MCF 10A (cell line): ENCODE measurements at places on chromosomes 7 and 10. TPM values are rescaled to one million over a fixed set of nuclear protein-coding genes. Genes with fewer than 3 reads are reported as not detected.

WNT2 gene
- total RNA-seq, result not detected in 2 replicates

HELLS gene
- 12.1 and 31.4 TPM in 2 replicates for total RNA-seq

ACSL5 gene
- total RNA-seq, result 0.12 and 0.68 TPM in 2 replicates

MRC1 gene
- 0.05 TPM in 1 of 2 replicates, not detected in the other for total RNA-seq

TMEM236 gene
- total RNA-seq, result 0.09 and 0.37 TPM in 2 replicates

GRIFIN gene
- total RNA-seq, result not detected in 2 replicates

PAX4 gene
- not detected in 2 replicates for total RNA-seq

AKR1C8 gene
- total RNA-seq, result 0.27 TPM in 1 of 2 replicates, not detected in the other

EEPD1 gene
- 0.37 and 0.70 TPM in 2 replicates for total RNA-seq

ZNF12 gene
- 22.1 and 22.4 TPM in 2 replicates for total RNA-seq

LBX1 gene
- not detected in 2 replicates for total RNA-seq

CHST3 gene
- total RNA-seq, result 28.7 and 29.3 TPM in 2 replicates

PLCE1 gene
- total RNA-seq, result 0.22 and 0.23 TPM in 2 replicates

GRCh38 chr7:35722054-35722849 is 27.3 kb upstream of the HERPUD2 start:
- H3K4me3 ChIP-seq, result no peak overlapping the region
- peaks cover 11% of the 10 kb centered on the region for H3K27me3 ChIP-seq
- H3K36me3 ChIP-seq, result no peaks in the 10 kb centered on the region
- no peak for DNase-seq
- no peak overlapping the region for H3K27ac ChIP-seq
- H3K4me1 ChIP-seq, result no peaks in the 10 kb centered on the region

GRCh38 chr7:1073142-1073977 is 14.6 kb upstream of the GPER1 start:
- no peak for DNase-seq
- H3K4me3 ChIP-seq, result no peak overlapping the region
- H3K4me1 ChIP-seq, result peaks cover 6% of the 10 kb centered on the region
- no peaks in the 10 kb centered on the region for H3K27me3 ChIP-seq
- H3K27ac ChIP-seq, result no peak overlapping the region

DNA sequence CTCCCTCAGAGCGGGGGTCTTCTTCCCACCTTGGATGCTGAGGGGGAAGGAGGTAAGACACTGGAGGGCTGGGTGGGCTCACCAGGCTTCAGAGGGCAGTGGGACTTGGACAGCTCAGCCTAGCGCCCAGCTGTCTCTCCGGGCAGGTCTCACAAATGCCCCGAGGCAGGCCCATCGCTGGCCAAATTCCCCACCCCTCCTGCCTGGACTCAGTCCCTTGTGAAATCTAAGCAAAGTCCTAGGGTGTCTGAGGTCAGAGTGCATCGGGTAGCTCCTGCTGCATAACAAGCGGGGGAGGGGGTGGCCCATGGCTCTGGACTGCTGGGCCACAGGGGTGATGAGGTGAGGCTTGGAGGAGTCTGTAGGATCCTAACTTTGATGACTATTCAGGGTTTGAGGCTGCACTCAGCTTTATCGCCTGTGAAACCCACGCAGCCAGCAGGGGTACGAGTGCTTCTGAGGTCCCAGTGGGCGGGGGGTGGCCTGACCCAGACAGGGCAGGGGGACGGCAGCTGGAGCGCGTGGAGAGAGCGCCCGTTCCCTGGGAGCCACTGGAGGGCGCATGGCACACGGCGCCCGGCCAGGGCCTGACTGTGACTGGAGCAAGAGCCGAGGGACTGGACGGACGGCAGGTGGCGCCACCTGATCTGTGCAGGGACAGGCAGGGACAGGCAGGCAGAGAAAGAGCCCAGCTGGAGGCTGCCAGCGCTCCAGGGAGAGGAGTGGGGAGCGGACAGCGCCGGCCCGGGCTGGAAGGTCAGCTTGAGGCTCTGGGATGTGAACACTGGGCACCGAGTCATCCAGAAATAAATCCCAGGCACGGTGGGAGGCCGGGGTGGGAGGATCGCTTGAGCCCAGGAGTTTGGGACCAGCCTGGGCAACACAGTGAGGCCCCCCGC is 10.0 kb downstream of the CYP2W1 start:
- no peak overlapping the region for H3K4me3 ChIP-seq
- peak; percentile 93 for DNase-seq
- peaks cover 6% of the 10 kb centered on the region for H3K4me1 ChIP-seq
- H3K36me3 ChIP-seq, result peaks cover 25% of the 10 kb centered on the region
- no peaks in the 10 kb centered on the region for H3K27me3 ChIP-seq
- no peak overlapping the region for H3K27ac ChIP-seq

DNA sequence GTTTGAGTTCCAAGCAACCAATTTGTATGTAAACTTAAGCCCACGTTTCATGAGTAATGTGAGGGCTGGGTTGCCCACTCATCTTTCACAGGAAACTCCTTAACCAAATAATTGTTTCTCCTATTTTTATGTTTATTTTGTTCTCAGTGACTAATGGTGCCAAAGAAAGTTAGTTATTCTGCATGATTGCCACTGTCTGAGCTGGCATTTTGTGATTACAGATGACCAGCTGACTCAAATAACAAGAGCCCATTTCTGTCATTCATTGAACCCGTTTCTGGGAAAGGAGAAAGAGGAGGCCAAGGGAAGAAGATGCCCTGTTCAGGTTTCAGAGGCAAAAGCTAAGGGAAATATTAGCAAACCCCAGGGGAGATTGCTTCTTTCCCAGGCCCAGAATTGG is 186.9 kb upstream of the MYO3A start:
- no peak overlapping the region for H3K4me3 ChIP-seq
- peaks cover 51% of the 10 kb centered on the region for H3K27me3 ChIP-seq
- DNase-seq, result no peak
- no peak overlapping the region for H3K27ac ChIP-seq
- H3K36me3 ChIP-seq, result no peaks in the 10 kb centered on the region
- no peaks in the 10 kb centered on the region for H3K4me1 ChIP-seq

GRCh38 chr10:11611248-11612020 is at the start of gene USP6NL:
Gene USP6NL, minus strand, starts transcription at chr10:11611650. Its CDS starts 14,016 bp downstream, at chr10:11597634.
- H3K4me1 ChIP-seq, result peaks cover 21% of the 10 kb centered on the region
- peak within 1 kb of the TSS; percentile 59 for H3K27ac ChIP-seq
- no peaks in the 10 kb centered on the region for H3K27me3 ChIP-seq
- no peaks in the 10 kb centered on the region for H3K36me3 ChIP-seq

- H3K4me1 ChIP-seq, result peaks cover 14% of the 10 kb centered on the region
- peaks cover 36% of the 10 kb centered on the region for H3K36me3 ChIP-seq
- no peaks in the 10 kb centered on the region for H3K27me3 ChIP-seq
Observed at GRCh38 chr7:100675105-100675451, 1.5 kb downstream of the GNB2 start.

GRCh38 chr7:9231630-9232121 is 798.3 kb downstream of the NXPH1 start:
- no peak overlapping the region for H3K27ac ChIP-seq
- DNase-seq, result no peak
- H3K36me3 ChIP-seq, result no peaks in the 10 kb centered on the region
- no peaks in the 10 kb centered on the region for H3K4me1 ChIP-seq
- H3K4me3 ChIP-seq, result no peak overlapping the region

DNA sequence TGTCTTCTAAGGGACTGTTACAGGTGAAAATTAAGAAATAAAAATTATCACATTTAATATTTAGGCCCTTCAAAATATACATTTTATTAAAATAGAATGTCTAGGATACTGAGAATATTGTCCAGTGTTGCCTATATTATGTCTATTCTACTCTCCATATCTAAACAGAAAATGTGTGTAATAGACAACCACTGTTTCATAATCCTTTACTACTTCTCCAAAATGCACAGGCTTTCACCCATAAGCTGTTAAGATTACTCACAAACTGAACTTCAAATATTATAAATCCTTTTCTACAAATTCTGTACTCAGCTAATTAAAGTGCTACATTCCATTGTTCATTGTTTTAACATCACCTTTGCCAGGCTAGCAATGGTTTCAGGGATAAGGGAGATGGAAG is 56.7 kb upstream of the TFEC start:
- H3K4me3 ChIP-seq, result no peak overlapping the region
- no peak overlapping the region for H3K27ac ChIP-seq
- peaks cover 94% of the 10 kb centered on the region for H3K27me3 ChIP-seq
- H3K36me3 ChIP-seq, result no peaks in the 10 kb centered on the region
- no peaks in the 10 kb centered on the region for H3K4me1 ChIP-seq
- DNase-seq, result no peak

DNA sequence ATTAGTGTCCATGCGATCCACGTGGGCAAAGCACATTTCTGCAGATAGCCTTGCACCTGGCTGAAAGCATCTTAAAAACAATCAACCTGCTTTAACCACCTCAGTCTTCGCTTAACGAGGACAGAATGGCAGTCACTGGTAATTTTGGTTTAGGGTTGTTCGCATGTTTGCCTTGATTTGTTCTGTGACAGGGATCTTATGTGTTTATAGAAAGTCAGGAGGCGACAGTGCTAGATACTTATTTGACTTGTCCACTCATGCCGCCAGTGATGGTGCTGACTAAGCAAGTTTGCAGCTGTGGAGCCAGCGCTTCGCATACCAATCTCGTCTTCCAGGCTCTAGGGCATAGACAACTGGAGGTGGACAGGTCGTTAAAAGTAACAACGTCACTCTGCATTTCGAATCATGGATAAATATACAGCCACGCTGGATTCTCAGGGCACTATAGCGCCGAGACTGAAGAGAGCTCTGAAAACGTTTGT is 1.2 kb upstream of the TMEM243 start:
- no peaks in the 10 kb centered on the region for H3K27me3 ChIP-seq
- H3K36me3 ChIP-seq, result peaks cover 5% of the 10 kb centered on the region
- H3K27ac ChIP-seq, result peak overlapping the region; percentile 86
- no peak for DNase-seq

GRCh38 chr7:130134726-130135125 is 64.4 kb downstream of the KLHDC10 start:
- no peaks in the 10 kb centered on the region for H3K27me3 ChIP-seq
- DNase-seq, result no peak
- H3K27ac ChIP-seq, result no peak overlapping the region
- H3K4me3 ChIP-seq, result no peak overlapping the region
- H3K4me1 ChIP-seq, result no peaks in the 10 kb centered on the region

GRCh38 chr10:73096041-73096448 is 621 bp downstream of the P4HA1 start:
- H3K4me3 ChIP-seq, result peak overlapping the region; percentile 85
- H3K4me1 ChIP-seq, result no peaks in the 10 kb centered on the region

- H3K27me3 ChIP-seq, result no peaks in the 10 kb centered on the region
- DNase-seq, result no peak
- H3K4me3 ChIP-seq, result no peak overlapping the region
- H3K4me1 ChIP-seq, result peaks cover under 1% of the 10 kb centered on the region
Observed at GRCh38 chr10:44574596-44575480, 189.9 kb upstream of the CXCL12 start.

DNA sequence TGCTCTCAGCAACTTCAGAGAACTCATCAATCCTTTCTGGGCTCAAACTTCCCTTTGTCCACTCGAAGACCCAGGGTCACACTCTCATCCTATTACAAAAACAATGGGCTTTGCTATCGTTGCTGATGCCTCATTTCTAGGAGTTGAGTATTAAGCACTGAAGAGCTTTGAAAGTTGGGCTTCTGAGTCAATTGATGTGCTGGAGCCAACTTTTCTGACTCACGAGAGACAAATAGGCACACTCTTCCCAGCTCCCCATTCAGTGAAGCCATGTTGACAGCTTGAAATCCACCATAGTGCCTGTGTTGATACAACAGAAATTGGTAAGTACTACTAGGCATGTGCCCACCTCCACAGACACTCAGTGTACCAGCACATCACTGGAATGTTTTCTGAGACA is 97.5 kb upstream of the PRSS58 start:
- H3K4me1 ChIP-seq, result no peaks in the 10 kb centered on the region
- no peak overlapping the region for H3K4me3 ChIP-seq
- peaks cover 14% of the 10 kb centered on the region for H3K27me3 ChIP-seq

DNA sequence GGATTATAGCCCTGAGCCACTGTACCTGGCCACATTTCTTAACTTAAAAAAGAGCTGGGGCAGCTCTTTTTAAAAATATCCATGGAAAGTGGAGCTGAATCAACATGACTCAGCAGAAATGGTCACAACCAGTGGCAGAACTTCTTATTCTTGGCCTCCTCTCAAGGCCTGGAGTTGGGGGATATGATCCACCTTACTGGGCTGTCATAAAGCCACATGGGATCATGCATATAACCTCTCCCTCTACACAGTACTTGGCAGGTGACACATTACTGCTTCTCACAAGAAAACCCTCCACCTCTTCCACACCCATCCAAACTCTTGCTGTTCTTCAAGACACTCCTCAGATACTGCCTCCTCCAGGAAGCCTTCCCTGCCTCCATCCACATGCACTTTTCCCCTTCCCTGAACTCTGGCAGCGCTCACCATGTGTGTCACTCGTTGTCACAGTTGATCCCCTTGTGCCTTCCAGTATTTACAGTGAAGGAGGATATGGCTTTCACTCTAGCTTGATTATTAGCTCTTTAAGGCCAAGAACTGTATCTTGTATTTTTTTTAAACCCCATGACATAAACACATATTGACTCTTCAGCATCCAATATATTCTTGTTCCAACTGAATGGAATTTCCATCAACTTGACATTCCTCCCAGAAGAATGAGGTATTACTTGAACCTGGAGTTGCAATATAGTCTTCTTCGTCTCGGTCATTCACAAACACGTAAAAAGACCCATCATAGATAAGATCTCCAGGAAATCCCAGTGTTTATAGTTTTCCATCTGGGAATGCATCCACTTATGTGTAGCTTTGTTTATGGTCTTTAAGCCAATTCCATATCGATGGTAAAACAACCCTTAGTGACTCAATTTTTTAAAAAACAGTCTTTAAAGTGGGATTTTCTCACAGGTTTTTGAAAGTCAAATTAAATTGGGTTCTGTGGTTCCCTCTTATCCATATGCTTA is 85.5 kb downstream of the TBXAS1 start:
- H3K4me1 ChIP-seq, result peaks cover 42% of the 10 kb centered on the region
- H3K36me3 ChIP-seq, result peaks cover 7% of the 10 kb centered on the region
- peak overlapping the region; percentile 94 for H3K27ac ChIP-seq
- H3K27me3 ChIP-seq, result no peaks in the 10 kb centered on the region
- no peak overlapping the region for H3K4me3 ChIP-seq
- peak; percentile 48 for DNase-seq

DNA sequence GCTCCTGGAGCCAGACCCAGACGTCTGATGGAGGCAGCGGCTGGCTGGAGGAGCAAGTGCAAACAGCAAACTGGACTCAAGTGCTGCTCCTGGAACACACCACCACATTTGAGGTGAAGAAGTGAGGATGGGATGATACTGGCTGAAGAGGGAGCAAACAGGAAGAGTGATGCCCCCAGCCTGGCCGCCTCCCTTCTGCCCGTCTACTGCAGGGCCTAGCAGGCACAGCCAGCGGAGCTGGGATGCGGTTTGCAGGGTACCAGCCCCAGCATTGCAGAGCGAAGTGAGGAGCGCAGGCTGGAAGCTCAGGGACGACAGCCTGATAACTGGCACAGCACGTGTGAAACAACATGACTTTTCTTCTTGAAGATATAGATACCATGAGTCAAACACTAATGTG is 111.8 kb upstream of the ZNF32 start:
- no peaks in the 10 kb centered on the region for H3K27me3 ChIP-seq
- H3K4me1 ChIP-seq, result no peaks in the 10 kb centered on the region
- DNase-seq, result no peak
- no peak overlapping the region for H3K27ac ChIP-seq
- H3K36me3 ChIP-seq, result no peaks in the 10 kb centered on the region

- H3K4me1 ChIP-seq, result no peaks in the 10 kb centered on the region
- peaks cover 13% of the 10 kb centered on the region for H3K36me3 ChIP-seq
- H3K27ac ChIP-seq, result no peak overlapping the region
- no peaks in the 10 kb centered on the region for H3K27me3 ChIP-seq
- H3K4me3 ChIP-seq, result no peak overlapping the region
Observed at GRCh38 chr7:64320547-64321513, 7.1 kb downstream of the ZNF736 start.

GRCh38 chr7:15558756-15559155 is 3.1 kb downstream of the AGMO start:
- H3K4me3 ChIP-seq, result no peak overlapping the region
